Stimulated activated CD4-positive, alpha-beta T cell treated with anti-CD3 and anti-CD28 coated beads, Interleukin-15, amount 100 ng/mL, for 1 hour (primary cell): ENCODE measurements at places on chromosomes 16 and 17.

DNA sequence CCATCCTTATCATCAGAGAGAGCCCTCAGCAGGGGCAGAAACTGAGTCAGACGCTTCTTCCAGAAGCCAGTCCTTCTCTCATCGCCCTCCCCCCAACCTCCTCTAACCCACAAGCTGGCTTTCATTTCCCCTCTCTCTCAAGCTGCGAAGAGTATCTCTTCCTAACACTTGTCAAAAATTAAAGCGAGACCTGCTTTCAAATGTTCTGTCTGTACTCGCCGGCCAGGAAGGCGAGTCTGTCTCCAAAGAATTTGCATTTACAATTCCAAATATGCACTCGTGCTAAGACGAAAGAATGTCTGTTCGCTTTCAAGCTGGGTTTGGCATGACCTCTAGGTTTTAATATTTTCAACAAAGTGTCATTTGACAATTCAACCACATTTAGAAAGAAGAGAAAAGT lies 140.4 kb downstream of the RGS9 start:
- DNase-seq = no peak

GRCh38 chr16:85983606-85984230 lies 84.8 kb downstream of the IRF8 start:
- no peak for DNase-seq

DNA sequence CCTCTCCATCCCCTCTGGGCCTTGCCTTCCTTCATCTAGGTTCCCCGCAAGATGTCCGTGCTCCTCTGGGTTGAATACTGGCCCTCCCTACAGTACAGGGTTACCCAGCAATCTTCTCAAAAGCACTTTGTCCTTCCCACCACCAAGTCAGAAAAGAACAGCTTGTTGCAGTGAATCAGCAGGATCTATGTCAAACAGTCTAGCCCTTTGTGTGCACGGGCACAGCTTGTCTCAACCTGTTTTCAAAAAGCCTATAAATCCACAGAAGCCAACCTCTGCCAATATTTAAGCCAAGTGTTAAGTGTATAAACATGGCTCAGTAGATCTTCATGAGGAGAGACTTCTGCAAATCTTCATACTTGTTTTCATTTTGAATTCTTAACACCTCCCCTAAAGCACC lies 25.2 kb downstream of the C17orf67 start:
- DNase-seq = no peak

DNA sequence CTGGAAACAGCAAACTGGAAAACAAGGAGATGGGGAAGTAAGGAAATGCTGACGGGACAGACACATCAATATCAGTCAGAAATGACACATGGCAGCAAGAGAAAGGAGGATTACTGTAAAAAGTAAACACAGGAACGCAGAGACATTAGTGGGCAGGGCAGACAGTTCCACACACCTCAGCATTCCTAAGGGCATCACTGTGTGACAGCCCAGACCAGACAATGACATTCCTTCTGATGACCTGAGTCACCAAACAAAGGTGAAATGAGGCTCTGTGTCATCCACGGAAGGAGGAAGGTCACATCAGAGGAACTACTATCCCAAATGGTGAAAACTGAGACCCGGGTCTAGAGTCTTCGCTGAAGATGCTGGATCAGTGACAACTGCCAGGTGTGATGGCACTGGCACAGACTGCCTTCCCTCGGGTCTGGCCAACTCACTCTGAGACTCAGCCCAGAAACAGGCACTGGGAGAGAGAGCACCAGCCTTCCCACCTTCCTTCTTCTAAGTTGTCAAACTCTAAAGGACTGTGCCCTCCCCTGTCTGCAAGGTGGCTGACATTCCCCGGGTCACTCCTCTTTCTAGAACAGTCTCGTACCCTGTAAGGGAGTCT lies 36.7 kb downstream of the TK2 start:
- no peak for DNase-seq

- DNase-seq = no peak
Measured at GRCh38 chr17:59533694-59534093, 31.7 kb upstream of the DHX40 start.

DNA sequence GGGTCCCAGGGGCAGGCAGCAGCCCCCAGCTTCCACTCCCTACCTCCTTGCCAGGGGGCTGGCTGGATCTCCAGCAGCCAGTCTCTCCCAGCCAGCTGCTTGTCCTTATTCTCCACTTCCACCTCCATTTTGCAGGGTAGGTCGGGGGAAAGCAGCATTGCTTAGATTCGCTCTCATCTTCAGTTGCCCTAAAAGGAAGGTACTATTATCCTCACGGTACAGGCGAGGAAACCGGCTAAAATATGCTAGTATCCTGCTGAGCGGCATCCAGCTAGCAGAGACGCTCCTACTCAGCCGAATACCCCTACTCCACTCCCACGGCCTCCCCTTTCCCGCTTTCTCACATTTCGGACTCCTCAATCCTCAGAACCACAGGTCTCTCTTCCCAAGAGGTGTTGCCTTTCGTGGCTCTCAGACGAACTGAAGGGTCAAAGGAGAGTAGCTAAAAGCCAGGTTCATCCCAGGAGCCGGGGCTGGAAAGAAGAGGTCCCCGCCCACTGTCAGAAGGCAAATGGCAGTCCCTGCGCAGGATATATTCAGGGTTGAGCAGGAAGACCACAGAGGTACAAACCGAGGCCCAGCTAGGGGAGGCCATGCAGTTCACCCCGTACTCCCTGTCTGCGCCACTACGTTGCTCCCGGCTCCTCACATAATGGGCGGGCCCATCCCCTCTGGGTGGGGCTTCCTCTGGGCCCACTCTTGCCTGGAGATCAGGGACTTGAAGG lies 1.7 kb upstream of the RAB11FIP4 start:
- DNase-seq = no peak

- DNase-seq = no peak
Measured at GRCh38 chr16:2817340-2818271, 569 bp downstream of the PRSS21 start.

GRCh38 chr16:14097182-14097959 lies 26.3 kb downstream of the MRTFB start:
- DNase-seq = no peak

GRCh38 chr17:60506312-60506711 lies 19.7 kb downstream of the APPBP2 start:
- DNase-seq = no peak

GRCh38 chr17:30332057-30332542 lies 1.8 kb downstream of the TMIGD1 start:
- DNase-seq = peak; percentile 9

DNA sequence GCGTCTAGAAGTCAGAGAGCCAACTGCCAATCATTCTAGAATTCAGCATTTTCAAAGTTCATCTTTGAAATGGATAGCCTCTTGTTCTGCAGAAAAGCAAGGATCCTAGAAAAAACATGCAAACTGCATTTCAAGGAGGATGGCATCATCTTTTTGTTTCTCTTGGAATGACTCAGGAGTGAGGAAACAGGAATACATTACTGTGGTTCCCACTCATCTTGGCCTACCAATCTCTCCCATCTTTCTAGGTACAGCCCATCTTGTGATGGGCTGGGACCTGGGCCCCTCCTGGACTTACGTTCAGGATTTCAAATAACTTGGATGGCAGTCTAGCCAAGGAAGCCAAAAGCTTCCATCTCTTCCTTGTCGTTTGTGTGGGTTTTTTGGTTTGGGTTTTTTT lies 363.4 kb downstream of the CDH13 start:
- DNase-seq = no peak

DNA sequence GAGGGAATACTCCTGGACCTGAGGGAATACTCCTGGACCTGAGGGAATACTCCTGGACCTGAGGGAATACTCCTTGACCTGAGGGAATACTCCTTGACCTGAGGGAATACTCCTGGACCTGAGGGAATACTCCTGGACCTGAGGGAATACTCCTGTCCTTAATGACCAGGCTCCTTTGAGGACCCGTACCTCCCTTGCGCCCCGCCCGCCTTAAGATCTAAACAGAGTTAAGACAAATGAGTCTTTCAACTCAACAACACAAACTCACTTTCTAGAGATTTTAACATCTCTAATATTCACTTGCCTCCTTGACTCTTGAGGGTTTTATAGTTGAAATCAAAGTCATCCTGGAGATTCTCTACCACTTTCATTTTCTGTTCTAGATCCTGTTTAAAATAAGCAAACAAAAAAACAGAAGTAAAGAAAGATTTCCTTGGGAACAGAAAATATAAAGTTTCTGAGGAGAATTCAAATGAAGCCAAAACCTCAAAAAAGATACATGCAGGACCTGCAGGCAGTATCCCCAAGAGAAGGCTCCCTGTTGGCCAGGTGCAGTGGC lies 49.7 kb downstream of the STAT3 start:
- no peak for DNase-seq

GRCh38 chr16:79185711-79186110 lies 414.8 kb downstream of the MAF start:
- DNase-seq = no peak

GRCh38 chr17:66426397-66427033 lies 124.1 kb downstream of the PRKCA start:
- peak; percentile 23 for DNase-seq

- no peak for DNase-seq
Measured at GRCh38 chr16:73355981-73356380, 308.1 kb upstream of the ZFHX3 start.

DNA sequence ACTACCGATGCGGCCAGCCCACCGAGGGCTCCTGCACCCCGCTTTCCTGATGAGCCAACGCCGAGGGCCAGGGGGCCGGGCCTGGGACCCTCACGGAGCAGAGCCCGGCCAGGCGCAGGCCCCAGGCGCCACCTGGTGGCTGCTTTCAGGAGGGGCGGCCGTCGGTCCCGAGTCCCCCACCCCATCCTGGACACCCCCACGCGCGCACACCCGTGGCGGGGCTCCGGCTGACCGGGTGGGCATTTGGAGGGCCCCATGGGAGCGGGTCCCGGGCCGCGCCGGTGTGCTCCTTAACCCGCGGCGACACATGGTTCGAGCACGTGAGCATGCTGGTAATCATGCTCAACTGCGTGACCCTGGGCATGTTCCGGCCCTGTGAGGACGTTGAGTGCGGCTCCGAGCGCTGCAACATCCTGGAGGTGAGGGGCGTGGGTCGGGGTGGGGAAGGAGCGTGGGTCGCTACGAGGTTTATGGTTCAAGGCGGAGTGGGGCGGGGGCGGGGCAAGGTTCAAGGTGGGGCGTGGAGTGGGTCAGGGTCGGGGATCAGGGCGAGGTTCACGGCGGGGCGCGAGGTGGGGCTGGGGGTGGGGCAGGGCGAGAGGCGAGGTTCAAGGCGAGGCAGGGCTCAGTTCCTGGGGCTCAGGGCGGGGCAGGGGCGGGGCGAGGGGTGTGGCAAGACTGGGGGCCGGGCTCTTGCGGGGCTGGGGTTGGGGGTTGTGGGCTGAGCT lies 30.2 kb downstream of the TPSG1 start:
- DNase-seq = no peak

GRCh38 chr16:81445966-81446906 lies 1.6 kb downstream of the CMIP start:
- no peak for DNase-seq

DNA sequence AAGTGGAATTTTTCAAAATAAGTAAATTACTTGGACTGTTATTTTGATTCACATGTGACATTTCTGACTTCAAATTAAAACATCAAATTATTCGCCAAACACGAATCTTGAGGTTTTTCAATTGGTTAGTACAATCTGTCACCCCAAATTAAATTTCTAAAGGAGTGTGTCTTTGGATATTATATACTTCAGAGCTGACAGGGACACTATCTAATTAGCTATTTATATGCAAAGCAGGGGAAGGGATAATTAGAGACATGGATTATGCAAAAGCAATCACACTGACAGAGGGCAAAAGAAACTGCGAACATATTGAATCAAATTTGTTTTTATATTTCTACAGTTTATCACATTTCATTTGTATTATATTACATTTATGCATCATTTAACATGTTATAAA lies 433.0 kb downstream of the KIF2B start:
- DNase-seq = no peak

- DNase-seq = no peak
Measured at GRCh38 chr16:68446681-68447652, 1.3 kb downstream of the SMPD3 start.

DNA sequence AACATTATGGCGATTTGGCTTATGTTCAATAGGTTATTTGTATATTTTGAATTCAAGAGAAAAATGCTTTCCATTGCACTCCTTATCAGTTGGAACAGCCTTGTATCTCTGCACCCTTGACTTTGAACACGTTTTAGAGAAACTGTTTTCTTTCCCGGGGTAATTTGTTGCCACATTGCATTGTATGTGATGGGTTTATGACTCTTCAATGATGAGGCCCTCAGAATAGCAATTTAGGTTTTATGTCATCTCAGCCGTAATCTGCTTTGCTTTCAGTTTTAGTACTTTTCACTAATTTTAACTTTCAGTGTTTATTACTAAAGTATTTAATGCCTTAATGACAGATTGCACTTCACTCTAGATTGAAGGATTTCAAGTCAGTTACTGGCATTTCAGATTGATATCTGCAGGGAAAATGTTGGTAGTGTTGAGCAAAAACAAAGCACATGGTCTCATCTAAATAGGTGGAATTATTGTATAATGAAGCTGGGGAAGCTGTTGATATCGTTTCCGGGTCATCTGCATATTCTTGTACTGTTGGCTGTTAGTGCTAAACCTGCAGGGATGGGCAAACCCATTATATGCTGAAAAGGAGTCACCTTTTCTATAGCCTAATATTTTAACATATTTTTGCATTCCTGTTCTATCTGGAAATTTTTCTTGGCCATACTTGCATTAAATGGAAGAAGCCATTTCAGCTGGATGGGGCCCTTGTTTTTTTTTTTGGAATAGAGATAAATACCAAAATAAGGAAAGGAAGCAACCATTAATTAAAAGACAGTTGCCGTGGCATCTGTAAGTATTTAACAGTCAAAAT lies 2.0 kb downstream of the LUC7L3 start:
- no peak for DNase-seq

DNA sequence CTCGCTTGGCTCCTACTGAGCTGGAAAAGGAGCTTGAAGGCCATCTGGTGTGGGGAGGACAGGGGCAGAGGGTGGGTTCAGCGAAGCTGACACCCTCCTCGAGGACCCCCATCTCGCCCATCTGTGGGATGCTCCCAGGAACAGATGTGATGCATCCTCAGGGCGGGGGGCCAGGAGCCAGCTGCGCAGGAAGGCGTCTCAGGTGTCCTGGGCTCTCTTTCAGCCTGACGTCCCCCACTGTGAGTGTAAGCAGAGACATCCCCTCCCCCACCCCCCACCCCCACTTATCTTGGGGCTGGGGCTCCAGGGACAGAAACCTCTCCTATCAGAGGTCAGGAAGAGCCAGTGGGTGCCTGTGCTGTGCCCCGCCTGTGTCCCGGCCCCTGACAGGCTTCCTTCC lies 16.2 kb downstream of the KIF19 start:
- DNase-seq = no peak

DNA sequence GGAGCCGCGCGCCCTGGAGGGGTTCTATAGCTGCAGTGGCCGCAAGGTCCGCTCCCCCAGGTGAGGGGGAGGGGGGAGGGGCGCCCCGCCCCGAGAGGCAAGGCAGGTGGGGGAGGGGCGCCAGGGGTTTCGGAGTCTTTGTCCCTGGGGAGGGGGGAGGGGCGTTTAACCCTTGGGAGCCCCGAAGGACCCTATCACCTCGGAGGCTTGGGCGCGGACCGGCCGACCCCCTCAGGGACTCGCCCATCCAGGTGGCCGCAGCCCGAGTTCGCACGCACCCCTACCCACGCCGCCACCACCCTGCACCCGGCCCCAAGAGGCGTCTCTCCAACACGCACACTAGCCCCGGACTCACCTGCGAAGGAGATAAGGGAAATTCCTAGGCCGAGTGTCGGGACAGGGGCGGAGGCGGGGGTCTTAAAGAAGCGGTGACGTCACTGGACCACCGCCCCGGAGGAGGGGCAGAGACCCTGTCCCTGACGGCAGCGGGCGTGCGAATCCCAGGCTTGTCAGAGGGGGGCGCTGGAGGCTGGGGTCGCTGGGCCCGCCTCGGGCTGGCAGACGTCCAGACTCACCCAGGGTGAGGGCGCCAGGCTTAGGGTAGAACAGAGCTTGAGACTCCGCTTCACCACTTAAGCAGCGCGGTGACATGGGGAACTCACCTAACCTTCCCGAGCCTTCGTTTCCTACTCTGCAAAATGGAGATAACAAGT lies at the start of gene CLDN6:
Gene CLDN6, minus strand, starts transcription at position 390 of the 713 bp plus-strand sequence. CDS start 2,162 bp downstream, outside the sequence.
- no peak for DNase-seq
